ENCODE measurements at places on chromosomes 6 and 20. TPM values are rescaled to one million over a fixed set of nuclear protein-coding genes. Genes with fewer than 3 reads are reported as not detected.

DNA sequence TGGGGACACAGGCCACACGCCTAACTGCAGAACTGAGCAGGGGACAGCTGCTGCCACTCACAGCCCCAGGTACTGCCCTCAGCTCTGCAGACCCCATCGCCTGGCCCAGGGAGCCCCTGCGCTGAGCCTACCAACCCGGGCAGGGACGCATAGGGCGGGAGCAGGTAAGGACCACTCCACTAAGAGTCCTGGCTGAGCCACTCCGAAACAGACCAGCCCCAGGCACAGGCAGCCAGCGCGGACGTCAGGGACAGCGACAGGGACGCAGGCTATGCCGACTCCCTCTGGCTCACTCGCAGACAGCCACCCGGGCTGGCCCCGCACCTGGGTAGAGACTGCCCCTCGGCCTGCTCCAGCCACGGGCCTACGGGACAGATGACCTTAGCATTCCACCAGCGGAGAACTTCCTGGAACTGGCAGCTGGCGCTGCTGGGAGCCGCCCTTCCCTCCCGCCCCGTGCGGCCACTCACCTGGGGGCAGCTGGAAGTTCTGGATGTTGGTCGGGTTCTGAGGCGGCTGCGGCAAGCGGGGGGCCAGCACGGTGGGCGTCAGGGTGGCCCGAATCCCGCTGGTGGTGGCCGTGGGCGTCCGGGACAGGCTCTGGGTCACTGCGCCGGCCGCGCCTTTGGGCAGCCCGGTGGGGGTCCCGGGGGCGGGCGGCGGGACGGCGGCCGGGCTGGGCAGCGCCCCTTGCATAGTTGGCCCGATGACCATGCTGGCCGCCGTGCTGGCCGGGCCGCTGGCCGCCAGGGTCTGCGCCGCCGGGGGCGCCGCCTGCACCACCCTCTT, 1.5 kb downstream of the TAF4 start:
- no peak for DNase-seq

DNA sequence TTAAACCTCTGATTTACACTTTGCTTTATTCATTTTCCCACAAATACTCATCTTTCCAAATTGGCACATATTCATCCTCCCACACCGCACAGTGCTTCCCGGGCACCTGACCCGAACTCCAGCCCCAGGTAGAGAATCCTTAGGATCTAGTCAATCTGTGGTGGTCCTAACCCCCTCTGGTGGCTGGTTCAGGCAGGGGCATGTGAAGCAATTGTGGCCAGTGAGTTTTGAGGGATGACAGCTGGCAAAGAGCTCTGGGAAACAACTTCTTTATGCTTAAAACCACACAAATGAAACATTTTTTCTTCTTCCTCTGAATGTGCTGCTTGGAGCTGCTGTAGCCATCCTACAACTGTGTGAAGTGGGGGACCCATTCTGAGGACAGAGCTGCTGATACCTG, 54.7 kb downstream of the ELOVL5 start:
- DNase-seq: no peak

GRCh38 chr6:5937169-5937909, 69.4 kb downstream of the NRN1 start:
- DNase-seq: no peak

GRCh38 chr20:19008497-19008896, 194.9 kb downstream of the SCP2D1 start:
- DNase-seq: no peak

Gene BCAS1
- 2.5 TPM for total RNA-seq

Measured in aorta (tissue), 5 donors.